Aorta (tissue), 5 donors: ENCODE measurements at places on chromosomes 6 and 20. TPM values are rescaled to one million over a fixed set of nuclear protein-coding genes. Genes with fewer than 3 reads are reported as not detected.

The DNMT3B gene
- 0.25 TPM for polyA plus RNA-seq

- H3K4me3 ChIP-seq, result no peak overlapping the region
- H3K36me3 ChIP-seq, result no peaks in the 10 kb centered on the region
- no peaks in the 10 kb centered on the region for H3K4me1 ChIP-seq
Observed at GRCh38 chr20:47982574-47983360, 197.5 kb upstream of the SULF2 start.

The CAP2 gene
- polyA plus RNA-seq, result 25.4 TPM

DNA sequence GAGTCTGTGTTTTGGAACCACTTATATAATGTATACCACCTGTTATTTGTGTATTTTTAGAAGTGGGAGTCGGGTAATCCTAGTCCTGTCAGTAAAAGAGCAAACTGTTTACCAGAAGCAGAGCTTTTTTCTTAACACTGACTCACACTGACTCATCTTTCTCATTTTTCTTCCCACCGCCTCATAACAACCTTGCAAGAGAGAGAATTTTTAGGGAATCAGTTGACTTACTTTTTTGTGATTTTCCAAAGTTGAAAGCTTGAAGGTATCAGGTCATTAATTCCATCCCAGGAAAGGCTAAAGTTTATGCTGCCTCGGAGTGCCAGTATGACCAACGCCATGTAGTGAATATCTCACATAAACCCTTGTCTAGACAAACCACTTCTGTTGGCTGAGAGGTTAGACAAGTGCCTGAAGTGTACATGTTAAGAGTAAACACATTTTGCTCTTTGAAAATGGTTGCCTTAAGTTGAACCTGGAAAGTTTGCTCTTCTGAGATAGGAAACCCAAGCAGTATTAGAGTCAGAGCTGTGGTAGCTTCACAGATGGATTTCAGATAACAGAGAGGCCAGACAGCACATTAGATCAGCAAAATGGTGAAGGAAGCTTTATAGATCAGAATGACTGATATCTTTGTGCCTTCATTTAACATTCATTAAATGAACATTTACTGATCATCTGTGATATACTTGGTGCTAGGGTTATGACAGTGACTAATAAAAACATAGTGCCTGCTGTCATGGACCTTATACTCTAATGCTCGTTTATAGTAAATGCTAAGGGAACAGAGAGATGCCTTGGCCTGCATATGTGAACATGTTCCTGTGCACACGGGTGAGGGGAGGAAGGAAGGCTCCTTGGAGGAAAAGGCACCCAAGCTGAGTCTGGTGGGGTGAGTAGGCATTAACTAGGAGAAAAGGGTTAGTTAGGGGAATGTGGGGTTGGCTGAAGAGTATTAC lies 29.1 kb upstream of the PKIG start:
- H3K36me3 ChIP-seq, result no peaks in the 10 kb centered on the region
- no peak for DNase-seq
- H3K27me3 ChIP-seq, result no peaks in the 10 kb centered on the region

DNA sequence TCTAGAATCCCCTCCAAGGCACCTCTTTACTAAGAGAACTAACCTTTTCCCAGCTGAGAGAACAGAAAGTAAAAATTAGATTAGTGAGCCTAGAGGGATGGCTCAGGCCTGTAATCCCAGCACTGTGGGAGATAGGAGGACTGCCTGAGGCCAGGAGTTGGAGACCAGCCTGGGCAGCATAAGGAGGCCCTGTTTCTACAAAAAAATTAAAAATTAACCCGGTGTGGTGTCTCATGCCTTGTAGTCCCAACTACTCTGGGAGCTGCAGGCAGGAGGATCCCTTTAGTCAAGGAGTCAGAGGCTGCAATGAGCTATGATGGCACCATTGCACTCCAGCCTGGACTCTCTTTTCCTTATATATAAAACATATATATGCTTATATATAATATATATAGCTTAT lies 5.5 kb upstream of the OOEP start:
- DNase-seq, result no peak
- no peaks in the 10 kb centered on the region for H3K4me1 ChIP-seq
- H3K27me3 ChIP-seq, result no peaks in the 10 kb centered on the region
- no peak overlapping the region for H3K27ac ChIP-seq
- H3K36me3 ChIP-seq, result no peaks in the 10 kb centered on the region

- H3K4me3 ChIP-seq, result no peak overlapping the region
- no peaks in the 10 kb centered on the region for H3K36me3 ChIP-seq
- no peaks in the 10 kb centered on the region for H3K27me3 ChIP-seq
- H3K27ac ChIP-seq, result no peak overlapping the region
- DNase-seq, result no peak
- H3K4me1 ChIP-seq, result no peaks in the 10 kb centered on the region
Observed at GRCh38 chr20:22815603-22816315, 219.4 kb upstream of the SSTR4 start.

DNA sequence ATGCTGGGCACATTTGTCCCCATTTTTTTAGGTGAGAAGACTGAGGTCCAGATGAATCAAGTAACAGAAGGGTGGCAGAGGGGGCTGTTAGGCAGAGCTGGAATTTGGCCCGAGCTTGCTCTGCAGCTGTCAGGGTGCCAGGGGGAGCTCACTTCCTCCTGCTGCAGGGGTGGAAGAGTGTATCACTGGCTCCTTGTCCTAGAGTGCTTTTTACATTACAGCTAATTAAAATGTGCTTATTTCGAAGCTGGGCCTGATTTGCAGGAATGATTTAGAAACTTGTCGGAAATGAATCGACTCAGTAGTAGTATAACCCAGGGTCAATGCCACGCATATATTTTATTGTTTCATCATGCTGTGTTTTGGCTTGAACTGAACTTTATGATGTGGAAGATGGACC lies 11.1 kb downstream of the TOX2 start:
- H3K4me1 ChIP-seq, result no peaks in the 10 kb centered on the region
- H3K36me3 ChIP-seq, result no peaks in the 10 kb centered on the region
- no peaks in the 10 kb centered on the region for H3K27me3 ChIP-seq
- no peak overlapping the region for H3K4me3 ChIP-seq

- no peak for DNase-seq
- no peaks in the 10 kb centered on the region for H3K27me3 ChIP-seq
- H3K4me3 ChIP-seq, result no peak overlapping the region
Observed at GRCh38 chr20:51445591-51445990, 96.9 kb downstream of the NFATC2 start.
